ENCODE measurements at places on chromosomes 1 and 21. TPM values are rescaled to one million over a fixed set of nuclear protein-coding genes. Genes with fewer than 3 reads are reported as not detected.

Gene DOP1B
- total RNA-seq, result 15.4 TPM

Gene PPT1
- 46.8 TPM for total RNA-seq

Gene PIGR
- 2.6 TPM for total RNA-seq

Gene UMODL1
- not detected for total RNA-seq

Gene SLFNL1
- 0.20 TPM for total RNA-seq

Gene ASCL5
- total RNA-seq, result 0.15 TPM

Gene CCDC190
- not detected for total RNA-seq
